NB4 (cell line): ENCODE measurements at places on chromosomes 2 and 18.

GRCh38 chr2:37895140-37895539 lies 29.9 kb upstream of the RMDN2 start:
- peak; percentile 39 for DNase-seq

- no peak for DNase-seq
These were observed 5.8 kb upstream of the PIEZO2 start for GRCh38 chr18:11155034-11155759.

- no peak for DNase-seq
These were observed 42.7 kb downstream of the VSNL1 start for GRCh38 chr2:17583166-17583565.

DNA sequence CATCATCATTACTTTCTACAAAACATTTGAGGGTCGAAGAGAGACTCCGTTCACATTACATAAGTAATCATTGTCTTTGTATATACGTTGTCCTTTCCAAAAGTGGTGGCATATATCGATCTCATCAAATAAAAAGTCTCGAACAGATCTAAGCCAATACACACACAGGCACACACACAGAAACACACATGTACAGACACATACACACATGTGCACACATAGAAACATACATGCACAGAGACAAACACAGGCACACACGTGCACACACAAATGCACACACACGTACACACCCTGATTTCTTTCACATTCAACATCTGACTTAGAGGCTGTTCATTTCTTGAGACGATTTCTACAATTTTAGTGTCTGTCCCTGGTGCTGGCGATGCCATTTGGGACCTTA lies 17.5 kb upstream of the ALKAL2 start:
- no peak for DNase-seq

DNA sequence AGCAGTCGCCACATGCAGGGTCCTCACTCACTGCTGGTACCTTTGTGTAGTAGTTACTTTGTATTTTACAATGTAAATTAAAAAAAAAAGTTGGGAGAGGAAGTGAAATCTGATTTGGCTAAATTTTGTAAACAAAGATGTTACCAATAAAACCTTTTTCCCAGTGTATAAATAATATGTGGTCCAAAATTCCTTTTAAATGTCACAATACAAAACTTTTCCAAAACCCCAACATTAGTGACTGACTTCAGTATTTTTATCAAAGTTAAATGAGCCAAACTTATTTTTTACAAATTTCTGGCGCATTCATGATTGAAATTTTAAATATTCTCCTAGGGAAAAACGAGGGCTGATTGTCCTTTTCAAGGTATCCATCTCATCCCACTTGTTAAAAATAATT lies 239.9 kb downstream of the AGAP1 start:
- DNase-seq, result no peak

DNA sequence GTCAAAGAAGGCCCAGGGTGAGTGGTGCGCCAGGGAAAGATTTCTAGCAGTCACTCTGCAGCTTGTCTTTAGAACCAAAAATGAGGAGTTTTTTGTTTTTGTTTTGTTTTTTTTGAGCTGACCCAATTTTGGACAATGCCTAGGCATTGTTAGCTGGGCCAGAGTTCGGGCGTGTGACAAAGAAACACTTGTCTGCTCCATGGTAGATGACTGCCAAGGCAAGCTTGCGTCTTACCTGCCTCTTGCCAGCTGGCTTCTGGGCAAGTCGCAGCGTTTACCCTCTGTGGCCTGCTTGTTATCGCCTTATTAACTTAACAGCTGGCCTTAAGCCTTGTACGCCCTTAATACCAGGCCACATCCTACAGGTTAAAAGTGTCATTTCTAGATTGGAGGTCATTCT lies 114.3 kb downstream of the GALNT1 start:
- no peak for DNase-seq

- no peak for DNase-seq
These were observed 883.2 kb downstream of the SLC4A3 start for GRCh38 chr2:220510668-220511067.

GRCh38 chr2:239682518-239682917 lies 281.7 kb upstream of the HDAC4 start:
- DNase-seq, result no peak

DNA sequence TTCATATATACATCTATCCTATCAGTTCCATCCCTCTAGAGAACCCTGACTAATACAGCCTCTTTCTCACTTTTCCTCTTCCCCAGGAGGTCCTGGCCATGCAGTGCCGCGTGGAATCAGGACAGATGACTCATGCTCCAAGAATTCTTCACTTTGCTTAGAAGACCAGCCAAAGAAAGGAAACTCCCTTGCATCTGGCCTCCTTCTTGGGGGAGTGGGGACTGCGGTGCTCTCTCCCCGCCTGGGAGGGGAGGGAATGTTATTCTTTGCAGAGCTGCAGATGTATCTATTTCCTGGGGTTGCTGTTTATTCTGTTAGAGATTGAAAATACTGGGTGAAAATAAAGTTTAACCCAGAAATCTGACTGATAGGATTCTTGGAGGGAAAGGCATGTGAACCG lies 111.5 kb upstream of the SH3BP4 start:
- no peak for DNase-seq

DNA sequence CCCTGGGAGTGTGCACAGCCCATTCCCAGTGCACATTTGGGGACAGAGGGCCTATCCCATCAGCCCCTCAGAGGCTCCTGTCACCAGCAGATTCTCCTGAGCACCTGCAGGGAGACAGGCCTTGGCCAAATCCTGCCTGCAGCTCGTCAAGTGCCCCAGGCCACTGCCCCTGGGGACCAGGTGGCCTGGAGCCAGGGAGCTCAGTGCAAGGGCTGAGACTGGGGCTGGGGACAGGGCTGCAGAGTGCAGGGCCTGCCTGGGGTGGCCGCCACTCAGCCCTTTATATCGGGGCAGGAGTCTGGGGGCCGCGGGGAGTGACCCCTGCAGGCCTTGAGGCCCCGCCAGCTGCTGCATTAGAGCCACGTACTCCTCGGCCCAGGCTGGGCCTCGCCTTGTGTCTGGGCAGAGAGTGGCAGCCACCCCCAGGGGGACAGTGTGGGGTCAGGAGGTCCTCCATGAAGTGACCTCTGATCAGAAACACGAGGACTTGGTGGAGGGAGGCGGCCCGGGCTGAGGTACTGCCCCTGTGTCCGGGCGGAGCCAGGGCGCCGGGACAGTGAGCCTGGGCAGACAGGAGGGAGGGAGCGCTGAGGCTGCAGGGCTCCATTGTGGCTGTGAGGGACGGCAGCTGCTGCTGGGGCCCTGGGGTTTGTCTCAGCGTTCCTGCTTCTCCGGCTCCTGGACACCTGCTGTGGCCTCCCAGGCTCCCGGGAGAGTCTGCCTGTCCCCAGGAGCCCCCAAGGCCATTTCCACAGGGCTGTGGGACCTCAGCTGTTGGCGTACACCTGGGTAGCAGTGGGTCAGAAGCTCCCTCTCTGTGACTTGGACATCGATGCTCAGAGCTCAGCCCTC lies 24.2 kb downstream of the GPC1 start:
- DNase-seq, result no peak

GRCh38 chr18:45137087-45137419 lies 456.4 kb downstream of the SETBP1 start:
- no peak for DNase-seq

DNA sequence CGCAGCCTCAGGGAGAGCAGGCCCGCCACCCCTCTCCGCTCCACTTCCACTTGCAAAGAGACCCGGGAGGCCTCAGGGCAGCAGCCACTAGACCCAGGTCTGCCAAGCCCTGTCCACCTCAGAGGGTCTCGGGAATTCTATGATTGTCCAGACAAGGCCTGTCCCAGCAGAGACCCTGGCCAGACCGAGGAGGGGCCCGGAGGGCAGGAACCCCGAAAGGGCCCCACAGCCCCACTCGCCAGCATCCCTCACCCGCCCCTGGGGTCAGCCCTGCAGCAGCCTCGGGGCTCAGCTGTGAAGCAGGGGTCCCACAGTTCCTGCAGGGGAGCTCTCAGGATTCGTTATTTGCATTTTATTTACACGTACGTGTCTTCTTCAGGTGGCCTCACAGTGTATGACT lies 269.5 kb downstream of the EIPR1 start:
- DNase-seq, result no peak

GRCh38 chr2:4368907-4369306 lies 665.5 kb downstream of the DCDC2C start:
- no peak for DNase-seq

GRCh38 chr2:237291138-237291792 lies 122.7 kb downstream of the COL6A3 start:
- DNase-seq, result no peak

DNA sequence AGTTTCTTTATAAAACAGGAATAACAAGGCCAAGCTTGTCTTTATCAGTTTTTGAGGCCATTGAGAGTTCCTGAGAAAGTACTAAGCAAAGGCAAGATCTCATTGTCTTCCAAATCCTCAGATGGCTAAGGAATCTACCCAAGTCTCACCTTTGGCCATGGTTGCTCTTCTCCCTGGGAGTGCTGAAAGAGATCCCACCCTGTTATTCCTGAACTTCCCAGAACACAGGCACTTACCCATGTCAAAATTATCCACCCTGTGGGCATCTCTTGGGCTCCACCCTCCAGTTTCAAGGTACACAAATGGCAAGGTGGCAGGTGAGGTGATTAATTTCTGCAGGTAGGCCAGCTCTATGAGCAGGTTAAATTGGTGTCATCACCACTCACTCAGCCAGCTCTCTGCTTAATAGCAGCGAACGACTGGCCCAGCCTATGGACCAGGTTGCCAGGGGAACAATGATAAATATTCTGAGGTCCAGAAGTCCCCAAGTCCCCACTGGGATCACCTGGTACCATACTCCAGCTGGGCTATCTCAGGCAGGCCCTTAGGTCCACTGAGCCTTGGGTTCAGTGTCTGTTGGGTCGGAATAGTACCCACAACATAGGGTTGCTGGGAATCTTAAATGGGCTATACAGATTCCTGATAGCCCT lies 2.3 kb upstream of the SPRED2 start:
- DNase-seq, result no peak

DNA sequence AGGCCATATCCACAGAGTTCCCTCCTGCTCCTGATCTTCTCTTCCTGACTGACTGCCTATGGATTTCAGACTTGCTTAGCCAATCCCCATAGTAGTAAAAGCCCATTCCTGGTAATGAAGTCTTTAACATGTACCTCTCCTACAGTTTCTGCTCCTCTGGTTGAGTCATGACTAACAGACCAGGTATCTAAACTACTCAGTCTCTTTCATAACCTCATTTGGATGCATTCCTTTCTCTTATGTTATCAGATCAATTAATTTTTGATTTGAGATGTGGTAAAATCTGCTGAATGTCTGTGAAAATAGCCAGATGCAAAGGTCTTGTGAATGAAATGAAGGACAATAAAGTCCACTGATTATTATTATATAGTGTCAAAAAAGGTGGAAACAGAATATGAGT lies 198.0 kb downstream of the NBAS start:
- DNase-seq, result no peak

DNA sequence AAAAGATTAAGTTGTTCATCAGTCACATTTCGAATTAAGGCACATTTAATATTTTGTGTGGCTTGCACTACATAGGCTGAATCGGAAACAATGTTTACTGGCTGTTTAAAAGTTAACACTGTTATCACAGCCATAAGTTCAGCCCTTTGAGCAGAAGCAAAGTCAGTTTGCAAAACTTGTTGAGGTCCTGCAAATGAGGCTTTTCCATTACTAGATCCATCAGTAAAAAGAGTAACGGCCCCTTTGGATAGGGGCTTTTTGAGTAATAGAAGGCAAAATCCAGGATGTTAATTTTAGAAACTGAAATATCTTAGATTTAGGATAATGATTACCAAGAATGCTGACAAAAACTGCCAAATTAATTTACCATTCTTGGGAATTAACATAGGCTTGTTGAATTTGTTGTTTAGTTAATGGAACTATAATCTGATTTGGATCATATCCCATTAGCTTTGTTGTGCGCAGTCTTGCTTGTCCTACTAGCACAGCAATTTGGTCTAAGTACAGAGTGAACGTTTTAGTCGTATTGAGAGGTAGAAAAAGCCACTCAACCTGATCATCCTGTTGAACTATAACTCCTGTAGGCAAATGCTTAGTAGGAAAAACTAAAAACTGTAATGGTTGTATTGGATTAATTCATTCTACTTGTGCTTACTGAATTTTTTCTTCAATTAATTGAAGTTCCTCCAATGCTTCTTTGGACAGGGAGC lies 13.9 kb upstream of the SUCLG1 start:
- DNase-seq, result no peak

GRCh38 chr18:50578651-50579050 lies 18.8 kb downstream of the MAPK4 start:
- DNase-seq, result no peak

GRCh38 chr2:38723173-38723572 lies 28.0 kb downstream of the SRSF7 start:
- no peak for DNase-seq

DNA sequence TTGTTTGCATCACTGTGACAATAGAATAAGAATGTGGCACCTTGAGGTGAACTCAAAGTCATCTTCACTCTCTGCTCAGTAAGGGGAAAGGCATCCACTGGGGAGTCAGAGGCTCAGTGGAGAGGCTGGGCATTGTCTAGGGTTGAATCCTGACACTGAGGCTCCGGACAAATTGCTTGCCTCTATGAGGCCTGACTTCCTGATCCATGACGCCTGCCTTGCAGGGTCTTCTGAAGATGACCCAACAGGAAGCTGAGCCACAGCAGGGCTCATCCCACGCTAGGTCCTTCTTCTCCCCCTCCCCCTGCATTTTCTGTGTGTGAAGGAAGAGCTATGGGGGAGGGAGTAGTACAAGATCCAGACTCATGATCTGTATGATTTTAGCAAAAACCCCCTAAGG lies 265.1 kb downstream of the SH3BP4 start:
- DNase-seq, result peak; percentile 72

GRCh38 chr2:159234868-159235267 lies 51.6 kb downstream of the WDSUB1 start:
- no peak for DNase-seq

GRCh38 chr2:64807417-64807816 lies 153.7 kb upstream of the SERTAD2 start:
- DNase-seq, result peak; percentile 19

GRCh38 chr2:240304746-240305161 lies 130.7 kb upstream of the GPC1 start:
- no peak for DNase-seq

DNA sequence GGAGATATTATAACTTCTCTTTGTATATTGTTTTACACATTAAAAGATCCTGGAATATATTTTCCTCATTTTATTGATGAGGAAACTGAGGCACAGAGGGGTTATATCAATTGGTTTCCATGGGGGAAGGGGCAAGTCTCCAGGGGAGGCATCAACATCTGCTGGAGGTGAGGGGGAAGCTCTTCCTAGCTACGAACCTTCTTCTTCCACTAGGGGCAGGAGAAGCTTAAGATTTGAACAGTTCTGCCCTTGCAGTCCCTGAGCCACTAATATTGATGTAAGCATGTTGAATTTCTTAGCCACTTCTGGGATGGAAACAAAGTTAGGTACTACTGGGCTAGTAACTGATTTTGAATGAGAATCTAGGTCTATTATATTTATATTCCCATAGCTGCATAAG lies 140.1 kb upstream of the AQP4 start:
- DNase-seq, result peak; percentile 31
